ENCODE measurements at places on chromosomes 5 and 9. TPM values are rescaled to one million over a fixed set of nuclear protein-coding genes. Genes with fewer than 3 reads are reported as not detected.
A peak's percentile ranks its signal among the peaks of the same experiment; 100 is the strongest.

DNA sequence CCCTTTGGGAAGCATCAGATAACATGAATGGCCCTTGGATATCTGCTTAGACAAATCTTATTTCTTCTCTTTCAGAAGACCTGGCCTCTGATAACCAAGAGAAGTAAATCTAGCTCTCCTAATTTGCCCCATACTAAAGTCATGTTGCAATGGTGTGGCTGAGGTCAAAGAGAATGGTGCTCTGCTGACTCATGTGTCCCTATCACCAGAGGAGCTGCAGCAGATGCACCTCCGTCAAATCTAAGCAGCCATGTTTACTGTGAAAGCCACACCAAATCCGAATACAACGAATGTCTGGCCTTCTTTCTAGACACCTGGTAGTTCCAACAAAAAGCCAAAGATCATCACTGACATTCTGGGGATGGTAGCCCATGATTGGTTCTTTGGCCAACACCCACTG is 23.2 kb downstream of the RETREG1 start:
- no peak for DNase-seq

DNA sequence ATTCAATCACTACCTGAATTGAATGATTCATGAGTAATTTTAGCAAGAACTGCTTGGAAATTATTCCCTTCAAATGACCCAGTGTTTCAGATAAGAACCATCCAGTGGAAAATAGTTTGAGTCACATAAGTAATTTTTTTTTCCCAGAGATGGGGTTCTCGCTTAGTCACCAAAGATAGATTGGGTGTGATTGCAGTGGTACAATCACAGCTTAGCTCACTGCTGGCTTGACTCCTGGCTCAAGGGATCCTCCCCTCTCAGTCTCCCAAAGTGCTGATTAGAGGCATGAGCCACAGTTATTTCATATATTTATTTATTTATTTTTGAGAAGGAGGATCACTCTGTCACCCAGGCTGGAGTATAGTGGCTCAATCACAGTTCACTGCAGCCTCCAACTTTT is 574.5 kb upstream of the ARRDC3 start:
- peak; percentile 2 for DNase-seq

GRCh38 chr9:108775901-108776306 is 79.9 kb downstream of the ACTL7B start:
- peak; percentile 41 for DNase-seq

GRCh38 chr9:128940946-128941755 is 6.3 kb downstream of the DOLK start:
- DNase-seq, result no peak

GRCh38 chr5:154369682-154370081 is 76.1 kb upstream of the SAP30L start:
- DNase-seq, result no peak

Gene WDR38
- total RNA-seq, result not detected

GRCh38 chr5:111310711-111311620 is 86.8 kb downstream of the CAMK4 start:
- no peak for DNase-seq

Measured in umbilical cord (tissue), 2 donors.